ENCODE measurements at places on chromosomes 7 and 10.

- no peak for DNase-seq
These were observed 27.9 kb upstream of the DAGLB start for GRCh38 chr7:6475433-6476186.

DNA sequence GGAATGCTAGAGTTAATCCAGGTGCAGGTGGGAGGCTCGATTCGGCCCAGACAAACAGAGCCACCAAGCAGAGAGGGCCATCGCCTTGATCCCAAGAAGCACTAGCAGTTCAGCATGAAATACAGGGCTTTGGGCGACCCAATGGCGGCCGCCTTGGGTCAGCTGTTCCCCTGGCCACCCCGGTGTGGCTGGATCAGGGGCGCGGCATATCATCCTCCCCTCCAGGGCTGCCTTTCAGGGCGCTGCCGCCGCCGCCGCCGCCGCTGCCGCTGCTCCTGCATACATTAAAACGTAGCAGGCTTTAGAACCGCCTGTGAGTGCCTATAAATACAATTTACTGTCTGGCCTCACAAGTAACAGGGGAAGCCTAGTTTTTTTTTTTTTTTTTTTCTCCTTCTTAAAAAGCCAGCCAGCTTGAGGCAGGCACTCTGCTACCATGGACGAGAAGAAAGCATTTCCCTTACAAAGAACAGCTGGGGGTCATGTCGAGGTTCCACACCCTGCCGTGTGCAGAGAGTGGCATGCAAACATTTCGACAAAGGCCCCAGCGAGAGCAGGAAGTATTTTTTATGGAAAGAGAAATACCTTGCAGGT lies 57.7 kb upstream of the EFCAB10 start:
- no peak for DNase-seq

DNA sequence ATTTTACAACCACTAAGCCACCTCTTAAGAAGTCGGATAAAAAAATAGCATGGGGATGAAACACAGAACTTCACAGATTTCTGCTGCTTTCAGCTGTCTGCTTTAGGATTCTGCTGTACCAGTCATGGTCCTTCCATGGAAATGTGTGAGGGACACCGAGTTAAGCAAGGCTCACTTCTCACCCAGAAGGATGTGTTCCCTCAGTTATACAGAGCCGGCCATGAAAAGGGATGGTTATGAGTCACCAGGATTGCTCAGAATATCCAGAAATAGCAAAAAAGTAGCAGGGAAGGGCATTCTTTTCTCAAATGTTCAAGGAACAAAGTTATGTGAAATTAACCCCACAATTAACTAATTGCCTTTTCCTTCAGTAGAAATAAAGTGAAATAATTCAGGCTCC lies 124.4 kb downstream of the AMPH start:
- DNase-seq, result peak; percentile 60

- DNase-seq, result no peak
These were observed 10.5 kb downstream of the IKZF1 start for GRCh38 chr7:50314836-50315592.

- no peak for DNase-seq
These were observed 121.4 kb downstream of the POU6F2 start for GRCh38 chr7:39099146-39099545.

- DNase-seq, result no peak
These were observed 700.1 kb upstream of the ANKRD30A start for GRCh38 chr10:36425131-36425797.

DNA sequence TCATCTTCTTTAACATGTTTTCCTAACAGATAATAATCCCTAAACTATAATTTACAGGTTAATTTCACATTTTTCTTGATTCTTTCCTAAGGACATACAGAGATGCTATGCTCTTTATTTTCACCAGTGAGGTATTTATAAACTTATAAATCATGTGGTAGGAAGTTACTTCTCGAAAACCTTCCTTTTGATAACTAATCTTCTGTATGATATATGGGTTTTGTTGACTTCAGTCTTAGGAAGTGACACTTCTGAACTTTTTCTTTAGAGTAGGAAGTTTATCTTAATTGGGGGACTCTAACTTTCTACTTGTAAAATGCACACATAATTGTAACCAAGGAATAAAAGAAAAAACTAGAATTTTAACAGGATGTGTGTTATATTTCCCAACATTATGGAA lies 9.8 kb upstream of the PNPLA8 start:
- no peak for DNase-seq

DNA sequence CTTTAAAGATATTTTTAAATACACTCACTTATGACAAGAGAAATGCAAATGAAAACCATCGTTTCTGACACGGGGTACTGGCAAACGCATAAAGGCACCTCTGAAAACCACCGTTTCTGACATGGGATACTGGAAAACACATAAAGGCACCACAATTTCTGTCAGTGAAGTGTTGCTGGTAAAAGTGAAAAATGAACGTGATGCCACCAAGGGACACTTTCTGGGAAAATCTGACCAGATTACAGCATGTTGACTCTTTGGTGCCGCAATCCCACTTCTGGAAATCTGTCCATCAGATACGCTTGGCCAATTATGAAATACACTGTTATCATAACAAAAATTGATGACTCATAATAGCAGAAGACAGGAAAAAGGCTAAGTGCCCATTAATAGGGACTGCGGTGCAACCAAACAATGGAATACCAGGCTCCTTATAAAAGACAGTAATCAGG lies 131.7 kb downstream of the ZMYND11 start:
- peak; percentile 51 for DNase-seq

- DNase-seq, result no peak
These were observed 8.5 kb downstream of the RASSF4 start for GRCh38 chr10:44968091-44968490.

GRCh38 chr10:122461367-122461728 lies at the start of gene HTRA1:
Gene HTRA1, plus strand, starts transcription at chr10:122461553. Its CDS starts 100 bp downstream, at chr10:122461653.
- peak; percentile 61 for DNase-seq

DNA sequence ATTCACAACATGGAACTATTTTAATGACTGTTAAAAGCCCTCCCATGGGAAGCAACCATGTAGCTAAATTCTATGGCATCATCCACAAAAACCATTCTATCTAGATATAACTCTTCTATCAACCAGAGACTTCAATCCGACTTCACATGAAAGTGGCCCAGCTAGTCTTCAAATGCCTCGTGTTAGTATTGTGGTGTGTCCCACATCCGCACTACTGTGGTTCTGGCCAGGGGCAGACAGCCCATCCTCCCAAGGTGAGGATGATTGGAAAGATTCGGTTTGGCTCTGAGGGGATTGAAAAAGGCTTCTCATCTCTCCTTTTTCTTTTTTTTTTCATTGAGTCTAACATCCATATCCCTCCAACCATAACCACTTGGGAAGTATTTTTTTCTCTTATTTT lies 253.0 kb upstream of the KLF6 start:
- no peak for DNase-seq

GRCh38 chr7:151851782-151852181 lies 25.1 kb downstream of the PRKAG2 start:
- DNase-seq, result no peak

DNA sequence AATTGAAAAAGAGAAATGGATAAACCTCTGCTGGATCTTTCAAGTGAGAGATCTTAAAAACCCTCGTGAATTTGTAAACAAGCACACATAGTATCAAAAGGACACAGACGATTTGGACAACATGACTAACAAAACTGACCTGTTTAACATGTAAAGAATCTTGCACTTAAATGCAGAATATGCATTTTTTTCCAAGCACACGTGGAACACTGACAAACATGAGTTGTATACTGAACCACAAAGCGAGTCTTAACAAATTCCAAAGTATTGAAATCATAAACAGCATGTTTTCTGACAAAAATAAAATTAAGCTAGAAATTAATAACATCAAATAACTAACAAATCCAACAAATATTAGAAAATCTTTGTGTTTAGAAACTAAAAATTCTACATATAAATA lies 65.0 kb upstream of the ZNF746 start:
- peak; percentile 63 for DNase-seq

- DNase-seq, result peak; percentile 56
These were observed 68.6 kb downstream of the DYNC2I1 start for GRCh38 chr7:158924956-158925355.

DNA sequence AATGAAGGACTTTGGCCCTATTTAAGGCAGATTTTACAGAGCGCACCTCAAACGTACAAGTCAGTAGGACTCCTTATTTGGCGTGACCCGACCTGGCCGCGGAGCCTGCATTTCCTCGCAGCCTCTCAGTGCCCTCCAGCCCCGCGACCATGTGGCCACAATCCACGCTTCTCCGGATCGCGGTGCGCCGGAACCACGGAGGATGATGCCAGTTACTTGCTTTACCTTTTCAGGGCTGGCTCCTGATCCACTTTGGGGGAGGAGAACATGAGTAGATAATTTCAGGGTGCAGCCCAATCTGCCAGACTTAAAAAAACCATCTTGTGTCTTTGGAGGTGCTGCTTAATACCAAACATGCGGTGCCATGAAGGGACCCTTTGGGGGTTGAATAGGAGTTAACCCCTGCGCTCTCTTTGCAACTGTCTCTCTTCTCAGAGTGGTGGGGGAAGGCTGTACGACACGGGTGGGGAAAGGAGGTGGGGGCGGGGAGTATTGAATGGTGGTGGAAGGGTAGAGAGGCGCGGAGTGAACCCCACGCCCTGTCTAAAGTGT lies 1.5 kb downstream of the FRAT1 start:
- no peak for DNase-seq

- no peak for DNase-seq
These were observed 14.7 kb downstream of the ESYT2 start for GRCh38 chr7:158814637-158815036.

GRCh38 chr7:11491811-11492210 lies 340.2 kb downstream of the THSD7A start:
- DNase-seq, result no peak

DNA sequence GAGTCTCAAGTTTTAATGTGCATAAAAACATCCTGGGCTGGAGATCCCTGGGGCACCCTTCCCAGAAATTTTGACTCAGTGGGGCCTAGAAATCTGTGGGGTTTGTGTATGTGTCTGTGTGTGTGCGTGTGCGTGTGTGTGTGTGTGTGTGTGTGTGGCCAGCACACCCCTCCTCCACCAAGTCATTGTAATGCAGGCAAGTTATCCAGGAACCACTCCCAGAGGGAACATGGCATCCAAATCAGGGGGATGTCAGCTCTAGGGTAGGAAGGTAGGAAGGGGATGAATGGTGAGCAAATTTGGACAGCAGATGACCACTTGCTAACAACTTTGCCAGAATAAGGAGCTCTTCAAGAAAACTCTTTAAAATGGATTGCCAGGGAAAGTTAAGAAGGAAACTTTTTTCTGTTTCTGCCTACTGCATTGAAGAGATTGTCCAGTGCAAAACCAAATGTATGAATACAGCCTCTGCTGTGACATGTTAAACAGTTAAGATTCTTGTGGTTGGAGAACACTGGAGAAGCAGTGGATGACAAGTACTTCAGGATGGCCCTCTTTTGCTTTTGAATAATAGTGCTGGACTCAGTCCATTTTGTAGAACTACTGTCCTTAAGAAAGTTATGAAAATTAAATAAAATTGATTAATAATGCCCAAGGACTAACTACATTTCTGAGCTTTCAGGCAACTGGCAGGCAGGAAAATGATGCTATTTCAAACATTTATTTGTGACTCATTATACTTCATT lies 12.3 kb downstream of the STAMBPL1 start:
- peak; percentile 68 for DNase-seq

DNA sequence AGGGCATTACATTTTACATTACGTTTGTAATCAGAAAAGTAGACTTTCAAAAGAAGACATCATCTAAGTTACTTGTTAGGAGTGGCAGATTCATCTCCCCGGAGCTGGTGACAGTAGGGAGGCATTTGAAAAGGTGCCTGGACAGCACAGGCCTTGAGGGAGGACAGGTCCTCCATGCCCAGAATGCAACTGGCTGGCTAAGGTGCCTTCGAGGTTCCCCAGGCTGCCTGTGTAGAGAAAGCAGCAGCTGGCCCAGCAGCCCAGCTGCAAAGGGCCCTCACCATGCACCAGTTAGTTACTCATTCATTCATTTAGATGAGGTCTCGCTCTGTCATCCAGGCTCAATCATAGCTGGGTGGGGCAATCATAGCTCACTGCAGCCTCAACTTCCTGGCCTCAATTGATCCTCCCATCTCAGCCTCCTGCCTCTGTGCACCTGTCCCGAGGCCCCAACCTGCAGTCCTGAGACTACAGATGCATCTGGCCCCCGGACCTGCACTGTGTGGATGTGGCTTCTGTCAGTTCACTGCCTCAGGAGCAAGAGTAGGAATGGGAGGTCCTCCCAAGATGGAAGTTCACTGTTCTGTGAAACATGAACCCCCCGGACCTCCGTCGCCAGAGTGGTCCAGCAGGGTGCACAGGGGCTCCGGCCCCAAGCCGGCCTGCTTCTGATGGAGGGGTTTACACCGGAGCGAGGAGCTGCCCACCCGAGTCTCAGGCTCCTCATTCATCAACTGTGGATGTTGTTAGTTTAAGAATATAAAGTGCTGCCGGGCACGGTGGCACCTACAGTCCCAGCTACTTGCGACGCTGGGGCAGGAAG lies 36.6 kb downstream of the PRKAG2 start:
- DNase-seq, result no peak

DNA sequence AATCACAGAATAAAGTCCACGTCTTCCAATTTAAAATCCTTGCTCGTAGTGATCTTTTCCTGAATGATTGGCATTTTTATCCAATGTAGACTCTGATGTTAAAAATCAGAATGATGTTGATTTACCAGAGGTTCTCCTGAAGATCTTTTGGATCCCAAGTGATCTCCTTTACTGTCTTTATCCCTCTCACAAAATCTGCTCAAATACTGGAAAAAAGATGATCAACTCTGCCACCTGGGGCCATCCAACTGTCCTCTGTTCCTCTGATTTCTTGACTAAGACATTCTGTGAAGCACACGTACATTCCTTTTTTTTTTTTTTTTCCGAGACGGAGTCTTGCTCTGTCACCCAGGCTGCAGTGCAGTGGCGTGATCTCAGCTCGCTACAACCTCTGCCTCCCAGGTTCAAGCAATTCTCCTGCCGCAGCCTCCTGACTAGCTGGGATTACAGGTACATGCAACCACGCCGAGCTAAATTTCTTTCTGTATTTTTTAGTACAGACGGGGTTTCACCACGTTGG lies 18.0 kb upstream of the ADRB1 start:
- DNase-seq, result no peak

DNA sequence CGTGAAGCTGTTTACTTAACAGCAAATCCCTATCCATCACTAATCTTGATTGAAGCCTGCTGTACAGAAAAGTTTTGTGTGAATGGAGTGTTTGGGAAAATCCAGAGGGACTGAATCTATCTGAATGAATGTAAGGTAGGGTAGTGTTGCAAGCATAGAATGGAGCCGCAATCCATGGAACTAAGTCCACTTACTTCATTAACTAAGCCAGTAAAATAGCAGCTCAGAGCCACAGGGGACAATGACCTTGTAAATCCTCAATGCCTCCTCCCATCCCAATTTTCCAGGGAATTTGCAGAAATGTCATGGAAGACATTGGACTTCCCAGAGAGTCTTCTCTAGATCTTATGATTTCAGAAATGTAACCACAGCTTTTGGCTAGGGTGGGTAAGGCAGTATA lies 15.2 kb downstream of the TBATA start:
- no peak for DNase-seq

- no peak for DNase-seq
These were observed 82.2 kb downstream of the JCAD start for GRCh38 chr10:29977171-29977570.

- peak; percentile 34 for DNase-seq
These were observed 84.0 kb upstream of the BTBD16 start for GRCh38 chr10:122186816-122187810.

All from IMR-90 (cell line).